ENCODE measurements at places on chromosomes 12 and 14. TPM values are rescaled to one million over a fixed set of nuclear protein-coding genes. Genes with fewer than 3 reads are reported as not detected.

DNA sequence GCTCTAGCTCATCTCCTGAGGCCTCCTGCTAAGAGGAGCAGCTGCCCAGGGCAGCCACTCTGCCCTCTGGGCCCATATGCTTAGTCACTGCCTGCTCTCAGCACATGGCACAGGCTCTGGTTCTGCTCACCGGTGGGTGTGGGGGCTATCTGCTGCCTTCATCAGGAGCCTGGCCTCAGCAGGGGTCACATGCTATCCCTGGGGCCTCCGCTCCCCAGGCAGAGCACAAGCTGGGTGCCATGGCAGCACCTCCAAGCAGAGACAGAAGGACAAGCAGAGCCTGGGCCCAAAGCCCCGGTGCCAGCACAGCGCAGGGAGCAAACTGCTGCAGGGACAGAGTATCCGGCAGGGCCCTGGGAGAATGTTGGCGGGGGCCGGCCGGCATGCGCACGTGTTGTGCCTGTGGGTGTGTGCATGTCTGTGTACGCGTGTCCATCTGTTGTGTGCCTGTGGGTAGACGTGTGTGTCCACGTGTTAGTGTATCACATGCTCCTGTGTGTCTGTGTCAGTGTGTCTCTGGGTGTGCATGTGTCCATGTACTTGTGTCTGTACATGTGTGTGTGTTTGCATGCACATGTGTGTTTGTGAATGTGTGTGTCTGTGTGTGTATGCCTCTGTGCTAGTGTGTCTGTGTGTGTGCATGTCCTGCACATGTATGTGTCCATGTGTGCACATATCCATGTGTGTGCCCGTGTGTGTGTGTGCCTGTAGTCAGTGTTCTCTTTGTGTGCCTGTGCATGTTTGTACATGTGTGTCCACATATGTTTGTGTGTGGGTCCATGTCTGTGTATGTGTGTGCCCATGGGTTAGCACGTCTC, 326.9 kb downstream of the TMEM121 start:
- peak; percentile 11 for DNase-seq

- peak; percentile 51 for DNase-seq
Observed at GRCh38 chr14:91918186-91918883, 29.2 kb downstream of the FBLN5 start.

- DNase-seq, result no peak
Observed at GRCh38 chr12:32545413-32545980, 133.6 kb upstream of the DNM1L start.

DNA sequence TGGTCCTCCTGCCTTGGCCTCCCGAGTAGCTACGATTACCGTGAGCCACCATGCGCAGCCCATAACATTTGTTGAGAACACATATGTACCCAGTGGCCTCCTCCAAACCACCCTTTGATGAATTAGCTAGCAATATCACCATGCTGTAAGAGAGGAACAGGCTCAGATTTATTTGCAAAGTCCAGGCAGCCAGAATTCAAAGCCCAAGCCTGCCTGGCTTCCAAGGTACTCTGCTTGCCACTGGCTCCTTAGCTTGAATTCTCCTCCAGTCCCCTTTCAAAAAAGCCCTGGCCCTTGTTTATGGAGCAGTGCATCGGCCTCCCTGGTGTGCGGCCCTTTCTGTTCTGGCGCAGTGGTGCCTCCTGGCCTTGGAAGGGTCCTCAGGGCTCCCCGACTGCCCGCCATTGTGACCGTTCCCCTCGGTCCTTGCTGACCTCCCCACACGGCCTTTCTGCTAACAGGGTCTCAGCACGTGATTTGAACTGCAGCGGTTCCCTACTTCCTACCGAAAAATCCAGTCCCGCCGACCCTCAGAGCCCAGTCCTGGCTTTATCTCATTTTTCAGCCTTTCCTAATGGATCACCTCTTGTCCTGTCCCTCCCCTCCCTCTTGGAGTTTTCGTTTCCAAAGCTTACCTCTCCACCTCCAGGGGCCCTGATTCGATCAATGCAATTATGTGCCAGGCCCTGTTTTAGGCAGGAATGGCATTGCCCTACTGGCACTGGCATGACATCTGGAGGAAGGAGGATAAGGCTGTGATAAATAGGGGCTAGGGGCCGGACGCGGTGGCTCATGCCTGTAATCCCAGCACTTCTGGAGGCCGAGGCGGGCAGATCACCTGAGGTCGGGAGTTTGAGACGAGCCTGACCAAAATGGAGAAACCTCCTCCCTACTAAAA, 22.0 kb downstream of the SLC25A29 start:
- no peak for DNase-seq

DNA sequence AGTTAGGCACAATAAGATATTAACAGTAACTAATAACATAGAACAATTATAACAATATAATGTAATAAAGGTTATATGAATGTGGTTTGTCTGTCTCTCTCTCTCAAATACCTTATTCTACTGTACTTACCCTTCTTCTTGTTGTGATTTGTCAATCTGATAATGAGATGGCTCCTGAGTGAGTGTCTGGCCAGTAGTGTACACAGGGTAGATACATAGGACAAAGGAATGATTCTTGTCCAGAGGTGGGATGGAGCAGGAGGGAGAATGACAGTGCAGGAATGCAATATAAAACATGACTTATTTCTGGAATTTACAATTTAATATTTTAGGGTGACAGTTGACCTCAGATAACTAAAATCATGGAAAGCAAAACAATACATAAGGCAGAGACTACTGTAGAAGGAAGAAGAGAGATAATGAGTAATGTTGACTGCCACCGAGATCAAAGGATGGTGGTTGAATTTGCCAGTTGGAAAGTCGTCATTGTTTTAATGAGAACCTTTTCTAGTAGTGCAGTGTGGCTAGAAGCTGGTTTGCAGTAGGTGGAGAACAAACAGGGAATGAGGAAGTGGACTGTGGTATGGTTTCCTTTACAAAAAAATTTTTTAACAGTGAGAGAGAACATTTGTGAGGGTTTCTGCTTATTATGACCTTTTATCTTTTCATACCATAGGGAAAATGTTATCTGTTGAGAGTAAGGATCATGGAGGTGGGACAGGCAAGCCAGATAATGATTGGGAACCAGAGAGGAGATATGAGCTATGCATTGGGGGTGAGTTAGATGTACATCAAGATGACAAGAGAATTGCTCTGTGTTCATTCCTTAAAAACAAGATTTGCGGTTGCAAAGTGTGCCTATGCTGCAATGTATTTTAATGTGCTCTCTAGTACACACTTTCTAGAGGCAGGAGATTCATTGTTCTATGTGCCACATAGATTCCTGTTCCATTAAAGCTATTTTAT, 458.3 kb downstream of the BTG1 start:
- no peak for DNase-seq

The VWF gene
- 418 TPM for total RNA-seq

The TAS2R13 gene
- 3.8 TPM for total RNA-seq

The PRH1 gene
- total RNA-seq, result 78.5 TPM

The ABCB9 gene
- total RNA-seq, result 8.4 TPM

The BMP4 gene
- total RNA-seq, result 12.0 TPM

Data from uterus (tissue), 4 donors.